Ovary (tissue), 10 donors: ENCODE measurements at places on chromosomes 5 and 9.

DNA sequence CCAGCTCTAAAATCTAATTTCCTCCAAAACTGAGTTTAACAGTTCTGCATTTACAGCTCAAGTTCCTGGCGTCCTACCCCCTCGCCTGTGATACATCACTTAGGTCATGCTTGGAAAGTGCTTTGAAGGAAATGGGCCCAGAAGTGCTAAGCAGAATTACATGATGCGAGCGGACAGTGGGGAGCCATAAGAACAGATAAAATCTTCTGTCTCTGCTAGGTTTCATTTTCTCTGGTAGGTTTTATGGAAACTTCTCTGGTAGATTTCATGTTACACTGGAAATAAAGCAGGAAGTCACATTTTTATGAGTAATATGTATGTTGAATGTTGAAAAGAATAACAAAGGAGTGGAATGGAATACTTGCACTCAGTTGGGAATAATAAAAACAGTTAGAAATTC is 138.3 kb downstream of the ZDHHC21 start:
- no peak for DNase-seq

DNA sequence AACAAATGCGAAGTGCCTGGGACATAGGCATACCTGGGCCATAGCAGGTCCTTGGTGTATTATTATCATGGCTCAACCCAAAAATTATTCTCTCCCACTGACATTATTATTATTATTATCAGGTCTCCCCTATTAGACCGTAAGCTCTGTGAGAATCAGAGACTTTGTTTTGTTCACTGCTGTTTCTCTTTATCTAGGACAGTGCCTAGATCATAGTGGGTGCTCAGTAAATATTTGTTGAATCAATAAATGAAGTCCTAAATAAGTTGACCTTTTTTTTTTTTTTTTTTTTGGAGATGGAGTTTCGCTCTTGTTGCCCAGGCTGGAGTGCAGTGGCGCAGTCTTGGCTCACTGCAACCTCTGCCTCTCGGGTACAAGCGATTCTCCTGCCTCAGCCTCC is 4.9 kb upstream of the TMEFF1 start:
- DNase-seq, result no peak

GRCh38 chr9:109349421-109349846 is 28.6 kb upstream of the EPB41L4B start:
- DNase-seq, result no peak

DNA sequence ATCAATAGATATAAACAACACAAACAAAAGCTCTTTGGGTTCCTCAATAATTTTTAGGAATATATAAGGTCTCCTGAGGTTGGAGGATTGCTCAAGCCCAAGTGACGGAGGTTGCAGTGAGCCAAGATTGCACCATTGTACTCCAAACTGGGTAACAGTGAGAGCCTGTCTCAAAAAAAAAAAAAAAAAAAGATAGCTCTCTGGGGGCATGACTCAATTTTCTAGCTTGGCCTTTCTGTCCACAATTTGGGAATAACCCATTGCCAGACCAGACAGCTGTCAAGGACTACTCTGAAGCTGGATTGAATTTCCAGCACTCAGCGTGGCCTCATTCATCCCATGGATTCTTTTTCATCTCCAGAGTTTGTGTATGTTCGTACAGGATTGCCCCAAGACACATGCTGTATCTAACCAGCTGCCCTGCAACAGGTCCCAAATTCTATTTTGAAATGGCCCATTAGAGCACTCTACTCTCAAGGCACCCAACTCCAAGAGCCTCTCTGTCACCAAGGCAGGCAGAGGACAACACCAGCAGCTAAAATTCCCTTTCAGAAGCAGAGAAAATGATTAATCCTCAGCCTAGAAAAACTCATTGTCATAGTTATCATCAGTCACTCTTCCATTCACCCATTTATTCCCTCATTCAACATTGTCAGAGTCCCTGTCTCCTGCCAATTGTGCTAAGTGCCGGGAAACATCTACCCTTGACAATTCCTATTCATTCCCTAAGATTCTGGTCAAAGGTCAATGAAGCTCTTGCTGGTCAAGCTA is 8.7 kb downstream of the FAM193B start:
- DNase-seq, result no peak

DNA sequence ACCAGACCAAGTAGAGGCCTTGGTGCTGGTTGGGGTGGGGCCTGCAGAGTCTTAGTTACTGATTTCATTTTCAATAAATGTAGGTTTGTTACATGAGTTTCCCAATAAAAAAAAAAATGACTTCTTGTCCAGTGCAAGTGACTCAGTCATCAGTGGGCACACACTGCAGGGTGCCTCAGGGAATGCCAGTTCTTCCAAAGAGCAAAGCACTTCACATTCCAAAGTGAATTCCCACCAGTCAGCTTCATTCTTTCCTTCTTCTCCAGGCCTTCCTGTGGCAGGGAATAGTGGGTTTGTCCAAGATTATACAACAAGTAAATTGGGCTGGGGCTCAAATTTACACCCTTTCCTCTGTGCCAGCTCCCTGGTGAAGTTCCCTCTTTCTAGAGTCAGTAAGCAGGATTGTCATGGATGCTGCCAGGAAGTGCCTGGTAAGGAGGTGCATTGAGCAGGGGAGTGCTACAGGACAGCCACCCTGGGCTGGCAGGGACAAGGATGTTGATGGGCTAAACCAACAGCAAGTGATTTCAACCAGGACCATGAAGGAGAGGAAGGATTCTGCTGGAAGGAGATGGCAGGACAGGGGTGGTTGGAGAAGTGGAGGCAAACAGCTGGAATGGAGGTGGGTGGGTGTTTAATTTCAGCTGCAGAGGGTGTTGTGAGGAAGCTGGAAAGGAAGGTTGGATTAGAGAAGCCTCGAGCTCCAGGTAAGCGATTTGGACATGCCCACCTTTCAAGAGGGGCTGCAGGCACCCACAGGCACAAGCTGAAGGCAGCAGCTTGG is 3.7 kb upstream of the B4GALT7 start:
- DNase-seq, result no peak

DNA sequence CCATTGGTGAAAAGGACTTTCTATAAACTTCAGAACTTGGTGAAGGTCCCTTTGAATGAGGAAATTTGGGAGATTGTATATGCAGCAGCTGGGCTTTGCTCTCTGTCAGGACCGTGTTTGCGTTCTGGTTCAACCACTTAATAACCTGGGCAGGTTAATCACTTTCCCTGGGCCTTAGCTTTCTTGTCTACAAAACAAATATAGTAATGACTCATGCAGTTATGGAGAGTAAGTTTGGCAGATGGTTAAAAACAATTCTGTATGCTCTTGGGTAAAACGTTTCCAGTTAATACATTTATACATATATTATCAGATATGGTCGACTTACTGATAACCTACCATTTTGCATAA is 197.0 kb downstream of the ARHGEF28 start:
- no peak for DNase-seq
